Right hindlimb (tissue), 1 donor: ENCODE measurements at places on chromosomes 13 and 19.
A peak's percentile ranks its signal among the peaks of the same experiment; 100 is the strongest.

DNA sequence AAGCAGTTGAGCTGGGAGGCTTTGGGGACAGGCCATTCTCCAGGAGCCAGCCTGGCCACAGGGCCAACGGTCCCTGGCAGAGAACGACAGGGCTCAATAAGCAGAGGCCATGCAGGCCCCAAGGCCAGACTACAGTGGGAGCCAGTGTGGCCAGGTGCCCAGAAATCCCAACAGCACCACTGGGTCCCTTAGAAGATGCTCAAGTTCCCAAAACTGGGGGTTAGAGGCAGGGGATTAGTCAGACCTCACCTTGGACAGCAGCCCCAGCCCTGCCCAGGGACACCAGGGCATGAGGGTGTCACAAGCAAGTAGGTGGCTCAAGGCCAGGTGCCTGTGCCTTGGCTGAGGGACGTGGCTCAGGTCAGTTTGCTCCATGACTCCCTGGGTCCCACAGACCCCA, 12.8 kb downstream of the SCGB2B2 start:
- DNase-seq = no peak

DNA sequence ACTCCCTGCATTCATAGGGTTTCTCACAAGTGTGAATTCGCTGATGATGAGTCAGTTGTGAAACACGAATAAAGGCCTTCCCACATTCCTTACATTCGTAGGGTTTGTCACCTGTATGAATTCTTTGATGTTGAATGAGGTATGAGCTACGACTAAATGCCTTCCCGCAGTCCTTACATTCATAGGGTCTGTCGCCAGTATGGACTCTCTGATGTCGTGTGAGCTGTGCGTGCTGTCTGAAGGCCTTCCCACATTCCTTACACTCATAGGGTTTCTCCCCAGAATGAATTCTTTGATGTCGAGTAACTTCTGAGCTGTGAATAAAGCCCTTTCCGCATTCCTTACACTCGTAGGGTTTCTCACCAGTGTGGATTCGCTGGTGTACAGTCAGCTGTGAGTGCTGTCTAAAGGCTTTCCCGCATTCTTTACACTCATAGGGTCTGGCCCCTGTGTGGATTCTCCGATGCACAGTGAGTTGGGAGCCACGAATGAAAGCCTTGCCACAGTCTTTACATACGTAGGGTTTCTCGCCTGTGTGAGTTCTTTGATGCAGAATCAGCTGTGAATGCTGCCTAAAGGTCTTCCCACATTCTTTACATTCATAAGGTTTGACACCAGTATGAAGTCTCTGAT, 30.5 kb upstream of the COX7A1 start:
- DNase-seq = no peak

DNA sequence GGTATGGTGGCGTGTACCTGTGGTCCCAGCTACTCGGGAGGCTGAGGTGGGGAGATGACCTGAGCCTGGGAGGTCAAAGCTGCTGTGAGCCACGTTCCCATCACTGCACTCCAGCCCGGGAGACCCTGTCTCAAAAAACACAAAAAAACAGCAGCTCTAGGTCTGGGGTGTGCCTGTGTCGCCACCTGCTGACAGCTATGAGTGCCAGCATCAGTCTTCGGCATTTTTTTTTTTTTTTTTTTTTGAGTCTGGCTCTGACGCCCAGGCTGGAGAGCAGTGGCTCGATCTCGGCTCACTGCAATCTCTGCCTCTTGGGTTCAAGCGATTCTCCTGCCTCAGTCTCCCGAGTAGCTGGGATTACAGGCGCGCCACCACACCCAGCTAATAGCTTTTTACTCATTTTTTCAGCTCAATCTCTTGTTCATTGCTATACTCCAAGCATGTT, 10.1 kb downstream of the AP2S1 start:
- peak; percentile 64 for DNase-seq

DNA sequence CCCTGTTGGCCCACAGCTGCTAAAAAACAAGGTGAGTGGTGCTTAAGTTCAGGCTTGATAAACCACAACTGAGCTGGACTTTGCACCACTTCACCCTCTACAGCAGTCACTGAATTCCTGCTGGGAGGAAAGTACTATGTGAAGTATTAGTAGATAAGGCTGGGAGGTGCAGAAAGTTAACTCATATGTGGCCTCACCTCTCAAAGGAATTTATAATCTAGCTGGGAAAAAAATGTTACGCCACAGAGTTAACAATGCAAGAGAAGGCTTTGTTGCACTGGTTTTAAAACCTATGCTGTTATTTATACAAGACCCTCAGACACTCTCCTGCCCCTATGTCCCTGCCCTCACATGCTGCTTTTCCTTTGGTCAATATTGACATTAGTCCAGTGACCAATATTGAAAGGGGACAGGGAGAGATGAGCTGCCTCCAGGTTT, 60.9 kb downstream of the LIG4 start:
- DNase-seq = no peak

GRCh38 chr19:16091546-16092475, 15.5 kb downstream of the TPM4 start:
- no peak for DNase-seq

GRCh38 chr13:64640002-64640401, 2590.1 kb downstream of the PCDH9 start:
- no peak for DNase-seq

DNA sequence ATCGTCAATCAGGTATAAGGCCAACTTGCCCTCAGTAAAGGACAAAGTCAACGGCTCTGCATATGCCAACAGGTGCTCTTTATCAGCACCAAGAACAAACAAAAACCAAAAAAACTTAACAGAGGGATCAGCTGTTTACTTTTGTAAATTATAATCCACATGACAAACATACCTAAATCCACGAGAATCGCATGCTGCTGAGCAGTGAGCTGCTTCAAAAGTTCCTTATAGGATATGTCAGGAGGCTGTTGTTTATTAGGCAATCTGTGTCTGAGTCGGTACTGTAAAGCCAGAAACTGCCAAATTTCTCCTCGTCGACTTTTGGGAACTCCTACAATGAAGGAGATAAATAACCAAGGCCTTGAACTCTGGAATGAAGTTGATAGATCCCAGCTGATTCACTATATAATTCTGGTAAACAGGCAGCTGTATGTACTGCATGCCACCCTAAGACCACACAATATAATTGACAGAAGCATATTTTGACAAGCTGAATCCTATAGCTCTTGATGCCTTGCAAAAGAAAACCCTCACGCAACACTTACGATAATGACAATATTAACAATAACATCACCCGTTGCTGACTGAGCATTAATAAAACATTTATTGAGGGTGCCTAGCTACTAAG, 179.8 kb downstream of the TBC1D4 start:
- DNase-seq = no peak

DNA sequence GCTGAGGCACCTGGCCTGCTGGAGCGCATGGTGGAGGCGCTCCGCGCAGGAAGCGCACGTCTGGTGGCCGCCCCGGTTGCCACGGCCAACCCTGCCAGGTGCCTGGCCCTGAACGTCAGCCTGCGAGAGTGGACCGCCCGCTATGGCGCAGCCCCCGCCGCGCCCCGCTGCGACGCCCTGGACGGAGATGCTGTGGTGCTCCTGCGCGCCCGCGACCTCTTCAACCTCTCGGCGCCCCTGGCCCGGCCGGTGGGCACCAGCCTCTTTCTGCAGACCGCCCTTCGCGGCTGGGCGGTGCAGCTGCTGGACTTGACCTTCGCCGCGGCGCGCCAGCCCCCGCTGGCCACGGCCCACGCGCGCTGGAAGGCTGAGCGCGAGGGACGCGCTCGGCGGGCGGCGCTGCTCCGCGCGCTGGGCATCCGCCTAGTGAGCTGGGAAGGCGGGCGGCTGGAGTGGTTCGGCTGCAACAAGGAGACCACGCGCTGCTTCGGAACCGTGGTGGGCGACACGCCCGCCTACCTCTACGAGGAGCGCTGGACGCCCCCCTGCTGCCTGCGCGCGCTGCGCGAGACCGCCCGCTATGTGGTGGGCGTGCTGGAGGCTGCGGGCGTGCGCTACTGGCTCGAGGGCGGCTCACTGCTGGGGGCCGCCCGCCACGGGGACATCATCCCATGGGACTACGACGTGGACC, 9.7 kb upstream of the STRN4 start:
- DNase-seq = no peak

- DNase-seq = peak; percentile 65
Observed at GRCh38 chr19:49727217-49728030, 35.7 kb downstream of the TSKS start.

DNA sequence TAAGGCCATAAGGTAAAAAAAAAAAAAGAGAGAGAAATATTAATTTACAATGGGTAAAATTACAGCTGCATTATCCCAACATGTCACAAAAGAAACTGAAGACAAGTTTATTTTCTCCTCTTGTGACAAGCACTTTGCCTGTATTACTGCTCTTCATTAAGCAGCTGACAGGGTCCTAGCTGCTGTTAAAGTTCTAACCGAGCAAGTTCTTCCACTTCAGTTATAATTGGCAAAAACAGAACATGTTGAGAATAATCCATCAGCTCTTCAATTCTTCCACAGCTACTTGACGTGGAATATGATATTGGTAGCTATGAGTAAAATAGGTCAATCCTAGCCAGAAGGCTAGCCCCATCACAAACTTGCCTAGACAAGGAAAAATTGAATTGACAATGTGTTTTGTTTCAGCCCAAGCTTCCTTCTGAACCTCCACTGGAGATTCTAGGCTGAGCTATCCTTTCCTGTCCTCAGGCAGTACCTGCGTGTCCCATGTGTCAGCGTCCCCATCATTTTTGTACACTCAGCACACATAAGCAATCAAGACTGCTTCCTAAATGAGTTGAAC, 32.2 kb upstream of the DOCK9 start:
- no peak for DNase-seq

DNA sequence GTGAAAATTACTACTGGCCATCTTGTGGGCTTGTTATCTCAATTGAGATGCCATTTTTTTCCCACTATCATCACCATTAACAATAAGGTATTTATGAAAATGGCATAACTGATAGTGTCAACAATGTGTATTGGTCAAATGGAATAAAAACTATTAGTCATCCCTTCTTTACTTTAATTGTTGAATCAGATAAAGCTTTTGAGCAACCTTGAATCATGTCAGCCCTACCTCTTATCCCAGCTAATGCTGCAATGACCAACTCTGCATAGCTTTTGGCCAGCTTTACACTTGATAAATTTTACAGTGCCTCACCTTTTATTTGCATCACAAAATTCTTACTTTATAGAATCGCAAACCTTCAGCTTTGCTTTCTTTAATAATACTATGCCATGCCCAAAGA, 784.0 kb upstream of the PRR20A start:
- DNase-seq = no peak

- no peak for DNase-seq
Observed at GRCh38 chr19:18745012-18745735, 45.9 kb downstream of the COMP start.

DNA sequence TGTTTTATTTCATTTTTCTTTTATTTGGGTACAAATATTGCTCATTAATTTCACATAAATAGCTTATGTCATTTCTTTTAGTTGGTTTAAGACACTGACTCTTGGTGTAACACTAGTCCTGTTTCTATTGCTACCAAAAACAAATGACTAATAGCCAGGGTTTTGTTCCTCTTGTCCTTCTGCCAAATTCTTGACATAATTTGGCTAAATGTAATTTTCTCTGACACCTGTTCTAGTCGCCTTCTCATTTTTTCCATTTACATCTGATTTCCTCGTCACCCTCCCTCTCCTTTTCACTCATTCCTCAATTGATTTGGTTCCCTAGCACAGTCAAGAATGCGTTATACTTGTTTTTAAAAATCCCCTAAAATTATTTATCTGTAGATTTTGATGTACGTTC, 1718.7 kb downstream of the EFNB2 start:
- DNase-seq = no peak

GRCh38 chr19:29366757-29367156, 153.8 kb upstream of the UQCRFS1 start:
- no peak for DNase-seq

DNA sequence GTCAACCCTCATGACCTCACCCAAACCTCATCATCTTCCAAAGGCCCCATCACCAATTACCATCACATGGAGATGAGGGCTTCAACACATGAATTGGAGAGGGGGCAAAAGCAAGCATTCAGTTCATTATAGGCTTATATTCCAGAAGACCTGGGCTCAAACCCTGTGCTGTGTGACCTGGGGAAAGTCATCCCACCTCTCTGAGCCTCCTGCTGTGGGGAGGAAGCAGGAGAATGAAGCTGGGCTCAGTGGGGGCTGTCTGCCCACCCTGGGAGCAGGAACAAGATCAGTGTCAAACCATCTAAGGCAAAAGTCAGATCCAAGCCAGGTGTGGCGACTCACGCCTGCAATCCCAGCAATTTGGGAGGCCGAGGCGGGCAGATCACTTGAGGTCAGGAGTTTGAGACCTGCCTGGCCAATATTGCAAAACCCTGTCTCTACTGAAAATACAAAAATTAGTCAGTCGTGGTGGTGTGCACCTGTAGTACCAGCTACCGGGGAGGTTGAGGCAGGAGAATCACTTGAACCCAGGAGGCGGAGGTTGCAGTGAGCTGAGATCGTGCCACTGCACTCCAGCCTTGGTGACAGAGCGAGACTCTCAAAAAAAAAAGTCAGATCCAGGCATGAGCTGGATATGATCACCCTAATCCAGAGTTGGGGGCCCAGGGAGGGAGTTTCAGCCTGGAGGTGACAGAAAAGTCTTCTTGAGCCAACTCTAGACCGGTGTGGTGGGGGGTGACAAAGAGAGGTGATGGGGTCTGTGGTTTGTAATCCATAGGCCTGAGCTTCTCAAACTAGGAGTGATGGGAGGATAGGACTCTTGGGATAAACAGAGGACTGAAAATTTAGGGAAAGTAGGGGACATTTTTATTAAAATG, 1.6 kb upstream of the TPM4 start:
- no peak for DNase-seq

- no peak for DNase-seq
Observed at GRCh38 chr13:34322014-34322742, 504.2 kb downstream of the RFC3 start.
